ENCODE measurements at places on chromosomes 16 and 17. TPM values are rescaled to one million over a fixed set of nuclear protein-coding genes. Genes with fewer than 3 reads are reported as not detected.

- DNase-seq: no peak
Observed at GRCh38 chr17:49741009-49741691, 22.8 kb downstream of the FAM117A start.

DNA sequence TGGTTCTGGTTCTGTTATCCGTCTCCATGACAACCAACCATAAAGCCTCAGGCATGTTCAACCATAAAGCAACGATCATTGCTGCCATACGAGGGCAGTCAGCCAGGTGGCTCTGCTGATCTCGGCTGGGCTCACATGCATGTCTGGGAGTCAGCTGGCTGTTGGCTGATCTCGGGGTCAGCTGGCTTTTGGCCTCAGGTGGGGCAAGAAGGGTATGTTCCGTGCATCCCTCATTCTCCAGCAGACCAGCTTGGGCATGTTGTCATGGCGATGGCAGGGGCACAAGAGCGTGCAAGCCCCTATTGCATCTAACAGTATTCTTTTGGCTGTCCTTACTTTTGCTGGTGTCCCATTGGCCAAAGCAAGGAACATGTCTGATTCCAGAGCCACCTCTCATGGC lies 86.2 kb downstream of the ABCC6 start:
- DNase-seq: no peak

GPR142 gene
- polyA plus RNA-seq: not detected

- peak; percentile 93 for DNase-seq
Observed at GRCh38 chr17:1779571-1780131, 17.8 kb downstream of the SERPINF1 start.
